ENCODE measurements at places on chromosomes 6 and 20.
A peak's percentile ranks its signal among the peaks of the same experiment; 100 is the strongest.

GRCh38 chr6:6331946-6332601 lies 11.6 kb upstream of the F13A1 start:
- no peak for DNase-seq

DNA sequence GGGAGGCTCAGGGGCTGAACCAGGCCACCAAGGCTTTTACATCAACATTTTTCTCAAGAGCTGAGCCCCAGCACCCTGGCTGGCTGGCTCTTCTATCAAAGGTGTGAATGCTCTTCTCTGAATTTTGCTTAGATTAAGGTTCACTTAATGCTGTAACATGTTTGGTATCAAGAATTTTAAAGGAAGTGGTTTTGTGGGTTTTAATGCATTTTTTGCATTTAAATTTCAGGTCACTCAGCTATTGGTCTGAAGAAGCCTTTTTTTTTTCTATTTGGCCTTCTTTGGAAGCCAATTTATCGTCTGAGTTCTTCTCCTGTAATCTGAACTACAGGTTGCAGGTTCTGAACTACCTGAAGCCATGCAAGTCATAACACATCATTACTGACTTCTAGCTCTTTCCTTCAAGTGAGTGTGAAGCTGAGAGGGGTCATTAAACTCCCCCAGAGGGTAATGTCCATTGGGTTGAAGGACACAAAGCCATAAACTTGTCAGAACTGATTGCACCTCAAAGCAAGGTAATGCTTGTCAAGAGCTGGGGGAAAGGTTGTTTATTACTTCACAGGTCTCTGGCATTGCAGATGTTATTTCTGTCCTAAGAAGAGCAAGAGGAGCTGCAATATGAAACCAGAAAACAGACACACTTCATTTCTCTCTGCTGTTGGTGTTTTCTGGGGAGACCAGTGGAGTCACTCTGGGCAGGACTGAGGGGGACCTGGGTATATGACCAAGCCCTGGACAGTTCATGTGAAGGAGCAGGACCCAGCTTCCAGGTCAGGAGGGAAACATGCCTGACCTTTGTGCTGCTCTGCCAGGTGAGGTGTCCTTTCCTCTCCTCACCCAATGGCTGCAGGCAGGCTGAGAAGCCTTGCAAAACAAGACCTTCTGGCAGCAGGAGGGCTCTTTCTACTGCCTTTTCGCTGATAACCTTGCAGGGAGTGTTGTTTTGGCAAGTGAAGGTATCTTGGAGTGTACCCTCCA lies 26.1 kb upstream of the NEDD9 start:
- peak; percentile 61 for DNase-seq

DNA sequence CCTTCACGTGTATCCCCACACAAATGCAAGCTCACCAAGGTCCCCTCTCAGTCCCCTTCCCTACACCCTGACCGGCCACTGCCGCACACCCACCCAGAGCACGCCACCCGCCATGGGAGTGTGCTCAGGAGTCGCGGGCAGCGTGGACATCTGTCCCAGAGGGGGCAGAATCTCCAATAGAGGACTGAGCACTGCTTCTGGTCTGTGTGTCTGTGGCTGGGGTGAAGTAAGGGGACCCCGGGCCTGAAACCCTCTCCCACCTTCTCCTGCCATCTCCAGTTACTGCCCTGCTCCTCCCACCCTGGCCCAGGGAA lies 8.3 kb downstream of the MYL9 start:
- DNase-seq = no peak

DNA sequence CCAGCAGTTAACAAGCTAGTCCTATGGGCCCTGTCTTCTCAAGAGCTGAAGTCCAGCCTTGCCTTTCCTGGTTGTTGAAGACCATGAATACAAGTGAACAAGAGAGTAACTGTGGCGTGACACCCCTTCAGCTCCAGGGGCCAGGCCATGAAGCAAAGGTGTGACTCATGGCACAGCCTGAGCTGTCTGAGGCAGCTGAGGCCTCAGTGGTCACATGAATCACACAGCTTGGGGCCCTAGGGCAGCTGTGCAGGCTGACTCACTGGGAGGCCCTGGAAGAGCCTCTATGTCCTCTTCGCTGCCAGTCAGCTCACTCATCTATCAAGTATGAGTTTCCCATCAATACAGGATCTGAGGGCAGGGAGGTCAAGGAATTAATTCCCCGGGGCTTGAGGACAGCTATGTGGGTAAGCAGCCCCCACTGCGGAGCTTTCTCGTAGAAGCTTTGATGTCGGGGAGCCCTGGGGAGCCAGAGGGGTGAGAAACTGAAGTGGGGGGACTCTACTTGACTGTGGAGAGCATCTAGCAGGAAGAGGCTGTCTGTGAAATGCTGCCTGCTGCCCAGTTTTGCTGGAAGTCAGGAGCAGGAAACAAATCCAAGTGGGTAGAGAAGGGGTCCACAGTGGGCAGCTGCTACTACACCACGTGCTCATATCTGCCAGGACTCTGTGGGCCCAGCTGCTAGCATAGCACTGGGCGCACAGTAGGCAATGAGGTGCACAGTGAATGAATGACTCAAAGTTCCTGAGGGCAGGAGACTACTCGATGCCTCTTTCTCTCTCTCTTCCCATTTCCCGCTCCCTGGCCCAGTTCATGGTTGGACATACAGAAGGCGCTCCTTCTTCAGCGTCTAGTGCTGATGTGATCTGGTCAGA lies 13.7 kb upstream of the FAM83C start:
- peak; percentile 65 for DNase-seq

DNA sequence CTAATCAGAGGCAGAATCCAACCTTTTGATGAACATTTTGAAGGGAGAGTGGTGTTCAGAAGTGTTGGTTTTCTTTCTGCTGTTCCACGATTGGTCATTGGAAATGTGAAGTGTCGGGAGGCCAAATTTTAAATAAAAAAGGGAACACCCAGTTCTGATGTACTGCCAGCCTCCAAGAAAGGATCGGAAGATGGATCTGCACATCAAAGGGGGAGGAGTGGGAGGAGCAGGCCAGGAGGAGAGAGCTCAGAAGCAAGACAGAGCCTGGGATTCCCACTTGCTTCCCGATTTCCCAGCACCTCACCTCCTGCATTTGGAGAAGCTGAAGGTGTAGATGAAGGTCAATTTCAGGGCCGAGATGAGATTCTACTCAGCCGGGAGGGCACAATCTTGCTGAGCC lies 55.9 kb upstream of the NAA20 start:
- DNase-seq = no peak

- no peak for DNase-seq
Observed at GRCh38 chr6:107196152-107196551, 80.8 kb upstream of the BEND3 start.

GRCh38 chr20:37353285-37353849 lies 7.4 kb downstream of the SRC start:
- DNase-seq = no peak

DNA sequence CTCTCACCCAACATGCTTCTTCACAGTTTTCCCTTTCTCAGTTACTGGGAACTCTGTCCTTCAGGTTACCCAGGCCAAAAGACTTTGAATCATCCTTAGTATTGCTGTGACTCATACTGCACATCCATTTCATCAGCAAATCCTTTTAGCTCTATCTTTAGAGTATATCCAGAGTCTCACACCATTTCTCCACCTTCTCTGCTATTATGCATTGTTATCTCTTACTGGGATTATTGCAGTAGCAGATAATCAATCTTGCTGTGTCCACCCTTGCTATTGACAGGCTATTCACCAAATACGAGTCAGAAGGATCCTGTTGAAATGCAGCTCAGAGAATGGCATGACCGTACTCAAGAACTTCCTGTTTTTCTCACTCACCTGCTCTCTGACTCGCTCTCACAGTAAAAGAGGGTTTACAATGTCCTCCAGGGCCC lies 57.3 kb downstream of the BCKDHB start:
- DNase-seq = no peak

GRCh38 chr6:75130784-75131183 lies 75.1 kb downstream of the COL12A1 start:
- no peak for DNase-seq

DNA sequence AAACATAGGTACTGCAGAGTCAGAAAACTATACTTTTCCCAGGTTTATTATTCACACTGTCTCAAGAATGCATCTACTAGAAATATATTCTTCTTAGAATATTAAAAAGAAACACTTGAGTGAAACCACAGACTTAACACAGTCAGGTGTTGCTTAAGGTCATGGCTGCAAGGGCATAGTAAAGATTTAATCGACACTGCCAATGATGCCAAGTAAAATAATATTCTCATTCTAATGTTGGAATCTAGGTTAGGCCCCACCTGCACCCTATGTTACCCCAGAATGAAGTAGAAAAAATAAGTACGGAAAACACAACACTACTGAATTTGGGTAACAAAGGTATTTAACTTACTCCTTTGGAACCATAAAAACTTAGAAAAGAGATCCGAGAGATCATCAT lies 155.0 kb downstream of the RALGAPA2 start:
- DNase-seq = no peak

- DNase-seq = no peak
Observed at GRCh38 chr6:13445005-13445743, 42.2 kb downstream of the GFOD1 start.

DNA sequence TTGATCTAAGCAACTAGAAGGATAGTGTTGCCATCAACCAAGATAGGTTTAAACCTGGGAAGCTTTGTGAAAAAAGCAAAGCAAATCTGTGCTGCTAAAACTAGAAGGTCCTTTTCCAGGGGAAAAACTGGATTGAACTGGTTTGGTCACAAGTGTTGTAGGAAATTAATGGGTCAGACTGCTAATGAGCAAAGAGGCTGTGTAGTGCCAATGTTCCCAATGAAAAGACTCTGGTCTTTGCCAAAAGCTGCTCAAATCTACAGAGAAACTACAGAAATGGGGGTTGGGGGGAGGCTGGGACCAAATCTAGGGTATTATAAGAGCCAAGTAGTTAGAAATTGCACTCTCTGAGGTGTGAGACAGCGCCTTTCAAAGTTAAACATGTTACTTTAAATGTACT lies 85.0 kb downstream of the PLCG1 start:
- DNase-seq = no peak

DNA sequence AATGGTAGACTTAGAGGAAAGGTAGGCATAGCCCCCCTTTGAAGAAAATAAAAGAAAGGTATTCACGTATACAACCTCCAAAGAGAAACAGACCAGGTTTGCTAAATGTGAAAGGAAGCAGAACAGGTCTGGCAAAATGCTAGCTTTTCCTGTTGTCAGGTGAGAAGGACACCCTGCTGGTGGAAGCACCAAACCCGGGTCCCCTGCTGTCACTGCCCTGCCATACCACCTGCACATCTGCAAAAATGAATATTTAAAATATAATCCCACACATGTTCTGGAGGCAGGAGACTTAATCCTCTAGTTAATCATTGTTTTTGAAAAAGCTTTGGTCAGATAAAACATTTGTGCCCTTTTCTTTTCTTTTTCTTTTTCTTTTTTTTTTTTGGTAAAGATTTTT lies 48.9 kb upstream of the OLIG3 start:
- no peak for DNase-seq
